NAMALWA (cell line): ENCODE measurements at places on chromosomes 5 and 9.

DNA sequence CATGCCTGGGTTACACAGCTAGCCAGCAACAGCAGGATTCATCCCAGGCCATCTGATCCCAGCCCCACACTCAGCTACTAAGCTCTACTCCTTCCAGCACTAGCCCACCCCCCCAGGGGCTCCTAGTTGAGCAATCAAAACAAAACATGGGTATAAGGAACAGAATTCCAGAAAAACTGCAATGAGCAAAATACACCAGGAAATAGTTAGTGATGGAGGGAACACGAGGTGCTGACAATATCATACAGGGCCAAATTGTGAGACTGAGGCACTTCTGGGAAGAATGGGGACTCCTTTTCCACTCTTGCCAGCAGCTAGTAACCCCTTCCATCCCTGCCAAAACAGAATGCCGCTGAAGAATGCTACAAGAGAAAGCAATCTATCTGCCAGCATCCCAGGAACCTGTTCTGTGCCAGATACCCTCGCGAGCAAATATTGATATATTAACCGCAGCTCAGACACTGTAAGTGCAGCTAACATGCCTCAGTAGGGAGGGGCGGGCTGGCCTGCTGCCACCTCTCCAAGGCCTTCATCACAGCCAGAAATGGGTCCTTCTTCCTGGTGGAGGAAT, 161.4 kb downstream of the SLIT3 start:
- DNase-seq, result no peak

- no peak for DNase-seq
Measured at GRCh38 chr9:136655536-136656182, 7.1 kb upstream of the EGFL7 start.

- DNase-seq, result no peak
Measured at GRCh38 chr5:173232499-173233346, 2.3 kb downstream of the NKX2-5 start.

DNA sequence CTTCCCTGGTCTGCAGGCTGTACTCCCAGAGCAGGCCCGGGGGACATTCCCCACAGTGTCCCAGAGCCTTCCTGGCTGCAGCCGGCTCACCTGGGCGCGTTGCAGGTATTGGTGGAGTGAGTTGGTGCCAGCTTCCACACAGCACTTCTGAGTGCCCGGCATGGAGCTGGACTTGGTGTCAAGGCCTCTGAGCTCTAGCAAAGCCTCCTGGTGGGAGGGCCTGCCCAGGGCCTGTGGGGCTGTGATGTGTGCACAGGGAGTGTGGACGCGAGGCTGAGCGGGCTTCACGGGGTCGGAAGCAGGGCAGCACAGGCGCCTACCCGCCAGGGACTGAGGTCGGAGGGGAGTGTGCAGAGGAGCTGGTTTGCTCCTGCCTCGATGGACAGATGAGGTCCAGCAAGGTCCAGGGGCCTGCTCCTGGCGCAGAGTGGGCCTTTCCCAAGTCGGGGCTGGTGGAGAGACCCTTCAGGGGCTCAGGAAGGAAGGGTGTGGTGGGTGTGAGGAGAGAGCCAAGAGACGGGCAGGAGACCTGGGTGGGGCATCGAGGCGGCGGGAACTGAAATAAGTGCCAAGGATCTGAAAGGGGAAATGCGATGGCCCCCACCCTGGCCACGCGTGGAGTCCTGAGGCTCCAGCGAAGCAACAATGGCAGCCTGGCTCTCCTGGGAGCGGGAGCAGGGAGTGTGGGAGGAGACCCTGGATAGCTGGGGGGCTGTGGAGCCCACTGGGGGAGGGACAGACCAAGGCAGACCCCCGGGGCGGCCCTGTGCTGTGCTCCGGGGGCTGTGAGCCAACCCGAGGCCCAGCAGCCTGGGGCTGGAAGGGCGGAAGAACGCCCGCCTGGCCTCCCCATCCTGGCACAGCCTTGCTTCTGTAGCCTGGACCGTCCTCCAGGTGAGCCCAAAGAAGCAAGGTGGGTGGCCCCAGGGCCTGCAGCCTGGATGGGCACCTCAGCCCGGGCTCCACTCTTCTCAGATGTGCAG, 78.4 kb downstream of the RXRA start:
- DNase-seq, result no peak

DNA sequence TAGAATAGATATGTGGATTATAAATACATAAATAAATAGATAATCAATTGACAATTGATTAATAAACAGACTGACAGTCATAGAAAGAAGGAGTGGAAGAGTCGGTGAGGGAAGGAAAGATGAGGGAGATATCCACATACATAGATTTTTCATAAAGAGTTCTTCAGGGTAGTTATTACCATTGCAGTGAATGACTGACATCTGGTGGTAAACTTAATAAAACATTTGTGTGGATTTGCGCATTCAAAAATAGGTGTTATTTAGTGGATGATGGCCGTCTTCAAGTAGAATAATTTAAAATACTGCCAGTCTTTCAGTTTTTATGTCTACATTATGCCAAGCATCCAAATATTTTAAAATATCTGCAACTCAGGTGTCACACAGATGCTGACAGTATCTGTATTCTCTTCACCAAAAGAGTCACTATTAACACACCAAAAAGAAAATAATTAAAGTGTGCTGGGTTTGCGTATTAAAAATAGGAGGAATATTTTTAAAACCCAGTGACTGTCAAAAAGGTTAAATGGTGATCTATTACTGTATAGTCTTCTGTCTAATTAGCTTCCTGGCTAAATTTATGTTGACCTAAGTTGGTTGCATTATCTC, 78.8 kb downstream of the GIN1 start:
- DNase-seq, result peak; percentile 63
